Stimulated activated CD8-positive, alpha-beta memory T cell treated with anti-CD3 and anti-CD28 coated beads, Interleukin-7, amount 100 ng/mL, for 4 hours (primary cell): ENCODE measurements at places on chromosomes 2 and 18.

DNA sequence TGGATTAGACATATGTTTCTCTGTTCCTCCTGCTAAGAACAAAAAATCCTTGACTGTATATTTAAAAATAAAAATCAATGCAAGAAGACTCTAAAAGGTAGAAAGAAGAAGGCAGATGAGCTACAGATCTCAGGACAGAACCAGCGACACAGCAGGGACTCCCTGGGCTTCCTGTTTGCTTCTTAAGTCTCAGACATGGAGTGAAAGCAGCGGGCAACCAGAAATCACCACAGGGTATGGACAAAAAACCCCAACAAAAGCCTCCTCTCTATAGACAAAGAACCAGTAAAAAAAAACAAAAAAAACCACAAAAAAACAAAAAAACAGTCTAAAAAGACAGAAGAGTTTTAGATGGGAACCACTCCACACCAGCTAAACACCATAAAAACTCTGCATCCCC is 971.0 kb upstream of the GYPC start:
- no peak for DNase-seq

DNA sequence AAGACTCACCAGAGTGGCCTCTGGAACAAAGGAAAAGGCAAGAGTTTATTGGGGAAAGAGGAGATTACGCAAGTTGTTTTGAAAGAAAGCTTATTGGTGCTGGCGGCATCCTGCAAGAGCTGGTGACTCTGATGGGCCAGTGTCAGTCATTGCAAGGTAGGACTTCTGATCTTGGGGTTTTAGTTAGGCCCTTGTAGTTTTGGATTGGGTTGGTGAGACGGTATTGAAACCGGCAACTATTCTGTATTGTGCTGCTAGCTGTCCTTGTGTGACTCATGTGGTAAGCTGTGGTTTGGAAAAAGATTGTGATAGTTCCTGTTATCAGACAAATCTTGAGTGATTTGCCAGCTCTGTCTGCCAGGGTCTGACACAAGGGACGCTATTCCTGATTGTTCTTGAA is 159.1 kb upstream of the PIEZO2 start:
- no peak for DNase-seq

DNA sequence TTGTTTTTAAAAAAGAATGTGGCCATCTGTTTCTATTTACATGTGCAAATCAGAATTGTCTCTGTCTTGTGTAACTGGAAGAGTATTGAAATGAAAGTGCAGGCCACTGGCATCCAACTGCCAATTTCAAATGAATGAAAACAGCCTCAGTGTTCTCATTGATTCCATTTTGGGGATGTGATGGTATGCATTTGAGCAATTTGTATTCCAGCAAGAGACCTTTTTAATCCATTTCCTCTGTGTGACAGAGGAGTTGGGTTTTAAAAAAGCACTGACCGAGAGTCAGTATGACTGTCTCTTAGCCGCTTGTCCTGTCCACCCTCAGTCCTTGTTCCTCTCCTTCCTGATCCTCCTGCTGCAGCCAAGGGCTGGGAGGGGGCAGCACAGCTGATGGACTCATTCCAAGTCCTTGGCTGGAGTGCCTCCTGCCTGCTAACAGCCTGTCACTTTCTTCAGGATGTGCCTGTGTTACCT is 50.0 kb downstream of the ASAP2 start:
- DNase-seq: no peak

DNA sequence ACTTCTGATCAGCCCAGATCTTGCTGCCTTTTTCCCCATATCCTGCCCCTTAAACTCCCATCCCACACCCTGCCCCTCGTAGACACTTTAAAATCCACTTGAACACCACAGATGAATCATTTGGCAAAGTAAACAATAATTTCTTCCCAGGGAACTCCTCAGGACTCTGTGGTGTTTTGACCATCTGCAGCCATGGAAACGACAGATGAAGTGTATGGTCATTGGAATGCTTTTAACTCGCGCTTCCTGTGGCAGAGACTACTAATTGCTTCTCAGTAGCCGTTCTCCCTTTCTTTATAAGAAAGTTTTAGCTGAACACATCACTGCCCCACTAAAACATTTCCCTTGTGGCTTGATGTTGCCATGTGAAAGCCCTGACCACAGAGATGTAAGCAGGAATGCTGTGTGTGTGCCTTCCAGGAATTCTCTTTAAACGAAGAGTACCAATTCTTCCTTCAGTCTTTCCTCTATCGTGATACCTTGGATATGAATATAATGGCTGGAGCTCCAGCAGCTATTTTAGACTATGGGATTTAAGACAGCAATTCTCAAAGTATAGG is 92.7 kb upstream of the PARD3B start:
- DNase-seq: no peak

DNA sequence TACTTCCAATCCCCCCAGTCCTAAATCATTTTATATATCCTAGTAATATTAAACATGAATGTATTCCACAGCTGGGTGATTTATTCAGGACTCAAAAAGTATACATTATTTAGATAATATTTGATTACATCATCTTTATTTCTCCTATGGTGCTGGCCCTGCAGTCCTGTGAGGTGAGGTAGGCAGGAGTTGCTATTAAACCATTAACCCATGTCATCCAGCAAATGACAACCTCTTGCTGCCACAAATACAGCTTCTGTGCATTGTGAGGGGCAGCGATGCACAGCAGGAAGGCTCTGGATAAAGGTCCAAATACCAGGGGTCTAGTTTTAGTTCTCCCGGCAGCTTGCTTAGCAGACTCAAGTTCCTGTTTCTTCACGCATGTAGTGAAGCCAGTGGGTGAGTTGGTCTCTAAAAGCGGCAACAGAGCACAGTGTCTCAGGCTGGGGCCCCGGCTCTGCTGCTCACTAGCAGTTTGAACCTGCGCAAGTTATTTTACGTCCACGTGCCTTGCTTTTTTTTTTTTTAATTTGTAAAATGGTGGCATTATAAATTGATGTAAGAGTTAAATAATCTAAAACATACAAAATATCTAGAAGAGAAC is 36.1 kb downstream of the INSIG2 start:
- DNase-seq: no peak

- DNase-seq: no peak
These were observed 36.1 kb downstream of the RRM2 start for GRCh38 chr2:10158681-10159080.

DNA sequence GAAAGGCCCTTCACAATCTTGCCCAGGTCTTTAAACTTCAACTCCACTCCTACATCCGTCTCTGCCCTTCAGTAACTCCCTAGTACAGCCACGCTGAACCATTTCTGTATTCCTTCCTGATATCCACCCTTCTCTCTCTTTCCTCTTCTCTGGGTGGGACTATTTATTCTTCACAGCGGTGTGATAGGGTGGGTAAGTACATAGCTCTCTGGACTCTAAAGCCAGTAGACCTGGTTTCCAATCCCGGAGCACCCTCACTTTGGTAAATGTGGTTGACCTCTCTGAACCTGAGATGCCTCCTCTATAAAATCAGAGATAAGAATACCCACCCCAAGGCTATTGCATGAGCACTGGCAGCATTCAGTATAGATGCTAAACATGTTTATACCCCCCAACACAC is 86.7 kb downstream of the ATL2 start:
- DNase-seq: no peak

GRCh38 chr2:8002765-8003393 is 679.0 kb upstream of the ID2 start:
- no peak for DNase-seq
